Testis (tissue), 5 donors: ENCODE measurements at places on chromosomes 7 and 10. TPM values are rescaled to one million over a fixed set of nuclear protein-coding genes. Genes with fewer than 3 reads are reported as not detected.

The MPLKIP gene
- 61.3 TPM for total RNA-seq

The PALD1 gene
- total RNA-seq, result 13.3 TPM

The COL17A1 gene
- 7.1 TPM for total RNA-seq

The CTAGE15 gene
- 6.5 TPM for total RNA-seq

The RPP30 gene
- 55.7 TPM for total RNA-seq

GRCh38 chr7:151590071-151590849 is 70.6 kb upstream of the RHEB start:
- H3K4me1 ChIP-seq, result no peaks in the 10 kb centered on the region
- no peaks in the 10 kb centered on the region for H3K27me3 ChIP-seq
- no peaks in the 10 kb centered on the region for H3K36me3 ChIP-seq
- no peak overlapping the region for H3K27ac ChIP-seq
- H3K4me3 ChIP-seq, result no peak overlapping the region

DNA sequence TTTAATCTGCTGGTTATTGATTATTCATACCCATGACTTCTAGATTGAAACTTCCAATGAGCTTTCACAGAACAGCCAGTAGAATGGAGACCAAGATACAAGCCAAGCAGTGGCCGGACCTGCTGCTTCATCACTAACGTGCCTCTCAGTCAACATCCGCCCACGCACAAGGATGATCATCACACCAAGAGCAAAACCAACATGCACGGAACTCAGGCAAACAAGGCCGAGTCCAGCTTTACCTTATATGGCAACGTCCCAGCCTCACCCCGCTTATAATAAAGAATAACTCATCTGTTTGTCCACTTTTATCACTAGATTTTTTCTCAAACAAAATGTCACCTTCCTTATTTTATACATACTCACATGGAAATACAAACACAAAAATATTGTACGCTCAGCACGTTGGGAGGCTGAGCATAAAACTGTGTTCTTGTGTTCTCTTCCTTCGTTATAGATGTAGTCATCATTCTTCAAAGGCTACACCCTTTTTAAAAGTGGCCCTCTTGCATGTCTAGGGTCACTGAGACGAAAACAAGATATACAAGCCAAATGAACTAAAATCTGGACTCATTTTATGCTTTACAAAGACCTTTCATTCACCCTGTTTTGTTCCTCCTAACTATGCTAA is 122.7 kb downstream of the SFMBT2 start:
- H3K36me3 ChIP-seq, result no peaks in the 10 kb centered on the region
- H3K4me3 ChIP-seq, result no peak overlapping the region
- no peaks in the 10 kb centered on the region for H3K4me1 ChIP-seq
- H3K27me3 ChIP-seq, result no peaks in the 10 kb centered on the region
- no peak overlapping the region for H3K27ac ChIP-seq
- DNase-seq, result no peak

GRCh38 chr7:44381494-44382220 is 56.3 kb upstream of the CAMK2B start:
- no peaks in the 10 kb centered on the region for H3K27me3 ChIP-seq
- no peak overlapping the region for H3K4me3 ChIP-seq
- H3K27ac ChIP-seq, result no peak overlapping the region
- no peaks in the 10 kb centered on the region for H3K36me3 ChIP-seq
- no peak for DNase-seq

GRCh38 chr7:141483044-141483443 is 68.2 kb upstream of the AGK start:
- no peaks in the 10 kb centered on the region for H3K27me3 ChIP-seq
- peaks cover under 1% of the 10 kb centered on the region for H3K4me1 ChIP-seq
- no peak overlapping the region for H3K4me3 ChIP-seq

DNA sequence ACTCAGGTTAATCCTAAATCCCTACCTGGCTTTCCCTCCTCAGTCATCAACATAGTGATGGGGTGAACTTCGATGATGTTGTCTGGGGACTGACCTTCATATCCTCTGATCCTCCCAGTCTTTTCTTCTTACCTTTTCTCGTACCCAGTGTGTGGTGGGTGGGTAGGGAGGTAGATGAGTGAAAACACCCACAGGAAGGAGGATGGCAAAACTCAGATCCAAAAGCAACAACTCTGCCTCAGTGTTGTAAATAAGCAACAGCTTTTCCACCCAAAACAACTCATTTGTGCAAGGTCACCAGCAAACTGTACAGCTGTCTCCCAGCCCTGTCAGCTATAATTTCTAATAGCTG is 38.6 kb downstream of the VOPP1 start:
- H3K36me3 ChIP-seq, result no peaks in the 10 kb centered on the region
- peaks cover 5% of the 10 kb centered on the region for H3K4me1 ChIP-seq
- no peak for DNase-seq

GRCh38 chr10:63722537-63722936 is 201.3 kb downstream of the REEP3 start:
- no peak overlapping the region for H3K4me3 ChIP-seq
- H3K27ac ChIP-seq, result peak overlapping the region; percentile 63
- no peak for DNase-seq
- no peaks in the 10 kb centered on the region for H3K36me3 ChIP-seq

GRCh38 chr10:48684792-48685623 is at the start of gene WDFY4:
Gene WDFY4 (plus strand): TSS chr10:48684873. CDS start chr10:48709733, 24,860 bp downstream.
- no peaks in the 10 kb centered on the region for H3K27me3 ChIP-seq
- H3K36me3 ChIP-seq, result no peaks in the 10 kb centered on the region
- no peak within 1 kb of the TSS for H3K4me3 ChIP-seq
- no peaks in the 10 kb centered on the region for H3K4me1 ChIP-seq

DNA sequence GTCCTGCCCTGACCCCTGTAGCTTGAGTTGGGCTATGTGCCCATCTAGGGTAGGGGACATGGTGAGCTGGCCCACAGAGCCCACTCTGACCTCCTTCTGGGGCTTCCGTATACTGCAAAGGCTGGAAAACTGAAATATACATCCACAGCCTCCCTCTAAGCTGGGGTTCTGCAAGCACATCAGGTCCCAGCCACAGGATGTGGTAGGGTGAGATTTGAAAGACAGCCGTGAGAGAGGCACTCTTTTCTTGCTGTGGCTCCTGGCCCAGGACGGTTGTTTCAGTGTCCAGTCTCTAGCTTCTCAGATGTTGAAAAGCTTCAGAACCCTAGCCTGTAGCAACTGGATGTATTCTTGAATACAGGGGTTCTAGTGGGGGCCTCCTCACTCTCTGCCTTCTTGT is 60.1 kb upstream of the ADRB1 start:
- H3K4me3 ChIP-seq, result no peak overlapping the region
- no peaks in the 10 kb centered on the region for H3K27me3 ChIP-seq
- H3K27ac ChIP-seq, result no peak overlapping the region
